ENCODE measurements at places on chromosomes 6 and 20.

DNA sequence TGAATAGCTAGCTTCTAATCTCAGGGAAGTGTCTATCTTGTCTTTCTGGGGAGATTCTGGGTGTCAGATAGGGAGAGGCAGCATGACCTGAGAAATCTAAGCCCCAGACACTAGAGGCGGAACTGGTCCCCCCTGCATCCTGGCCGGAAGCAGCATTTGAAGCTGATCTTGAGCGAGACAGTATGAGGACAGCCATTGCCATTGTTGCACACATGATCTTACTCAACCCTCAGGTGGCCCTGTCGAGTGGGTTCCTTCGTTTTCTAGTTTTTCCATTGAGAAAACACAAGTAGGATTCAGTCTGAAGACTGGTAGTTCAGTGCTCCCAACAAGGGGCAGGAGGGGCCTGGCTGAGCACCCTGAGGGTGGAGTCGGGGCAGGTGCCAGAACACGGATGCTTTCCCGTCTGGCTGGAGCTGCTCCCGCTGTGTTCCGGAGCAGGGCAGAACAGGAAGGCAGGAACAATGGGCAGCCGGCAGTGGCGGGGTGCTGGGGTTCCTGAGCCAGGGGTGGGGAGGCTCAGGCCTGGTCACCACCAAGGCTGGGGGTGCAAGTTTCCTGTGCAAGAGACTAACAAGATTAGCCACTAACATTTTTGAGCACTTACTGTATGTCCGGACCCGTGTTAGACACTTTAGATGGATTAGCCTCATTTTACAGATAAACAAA, 7.9 kb upstream of the SDCBP2 start:
- no peak for DNase-seq

GRCh38 chr6:43742285-43742684, 27.7 kb upstream of the VEGFA start:
- DNase-seq: no peak

- no peak for DNase-seq
These were observed 14.4 kb downstream of the ARMC2 start for GRCh38 chr6:108862479-108863191.

GRCh38 chr6:38305995-38306681, 333.6 kb downstream of the BTBD9 start:
- no peak for DNase-seq

- no peak for DNase-seq
These were observed 8.9 kb upstream of the MUC22 start for GRCh38 chr6:31001281-31001888.

DNA sequence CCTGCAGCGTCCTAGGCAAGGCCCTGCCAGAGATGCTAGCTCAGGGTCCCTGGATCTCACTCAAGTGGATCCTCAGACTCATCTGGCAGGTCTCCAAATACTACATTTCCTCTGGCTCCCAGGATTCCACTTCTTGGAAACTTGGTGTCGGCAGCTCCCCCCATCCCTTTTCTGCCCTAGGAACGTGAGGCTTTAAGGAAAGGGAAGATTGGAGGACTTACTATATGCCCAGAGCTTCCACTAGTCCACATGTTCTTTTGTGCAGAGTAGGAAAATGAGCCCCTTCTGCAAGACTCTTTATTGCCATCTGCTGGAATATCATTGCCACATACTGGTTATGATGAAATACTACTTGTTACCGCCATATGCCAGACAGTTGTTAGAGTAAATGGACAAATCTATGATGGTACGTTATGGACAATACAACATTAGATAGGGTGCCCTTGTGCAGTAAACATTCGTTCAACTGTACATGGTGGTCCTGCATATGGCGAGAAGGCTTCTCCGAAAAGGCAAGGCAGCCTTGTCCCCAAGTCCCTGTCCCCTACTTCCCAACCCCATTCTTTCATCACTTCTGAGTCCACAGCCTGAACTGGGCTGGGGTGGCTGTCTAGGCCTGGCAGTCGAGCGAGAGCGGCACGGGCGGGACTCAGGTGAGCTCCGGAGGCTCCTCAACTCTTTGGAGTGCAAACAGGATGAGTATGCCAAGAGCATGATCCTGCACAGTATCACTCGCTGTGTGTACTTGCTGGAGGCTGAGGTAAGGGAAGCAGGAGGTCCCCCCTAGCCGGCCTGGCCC, 780 bp downstream of the ARMC12 start:
- DNase-seq: no peak

- no peak for DNase-seq
These were observed 42.0 kb downstream of the RNF217 start for GRCh38 chr6:125004198-125004597.

DNA sequence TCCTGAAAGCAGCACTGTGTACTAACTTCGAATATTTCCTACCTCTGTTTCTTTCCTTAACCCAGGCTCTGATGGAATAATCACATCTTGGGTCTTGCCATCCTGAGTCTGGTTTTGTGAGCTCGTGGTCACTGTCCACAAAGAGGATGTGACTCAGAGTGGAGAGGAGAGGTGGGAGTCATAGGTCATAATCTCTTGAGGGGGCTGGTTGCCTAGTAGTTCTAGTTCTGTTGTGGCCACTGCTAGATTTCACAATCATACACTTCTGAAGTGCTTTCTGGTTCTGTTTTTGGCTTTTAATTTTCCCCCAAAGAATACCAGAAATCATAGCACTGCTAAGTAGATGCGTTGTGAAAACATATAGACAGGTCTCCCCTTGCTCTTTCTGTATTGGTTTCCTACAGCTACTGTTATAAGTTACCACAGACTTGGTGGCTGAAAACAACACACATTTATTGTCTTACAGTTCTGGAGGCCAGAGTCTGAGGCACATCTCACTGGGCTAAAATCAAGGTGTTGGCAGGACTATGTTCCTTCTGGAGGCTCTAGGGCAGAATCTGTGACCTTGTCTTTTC, 102.8 kb downstream of the NRSN1 start:
- no peak for DNase-seq

GRCh38 chr20:38931984-38932383, 5.8 kb downstream of the FAM83D start:
- no peak for DNase-seq

GRCh38 chr20:57413986-57414385, 22.8 kb downstream of the RBM38 start:
- DNase-seq: no peak

- peak; percentile 65 for DNase-seq
These were observed 45.8 kb downstream of the FOXP4 start for GRCh38 chr6:41591859-41592502.

- DNase-seq: no peak
These were observed 11.4 kb downstream of the SLC2A4RG start for GRCh38 chr20:63750807-63751470.

GRCh38 chr6:39599973-39600372, 125.2 kb downstream of the KIF6 start:
- DNase-seq: no peak

GRCh38 chr6:84667252-84668213, 96.9 kb downstream of the TBX18 start:
- DNase-seq: no peak

DNA sequence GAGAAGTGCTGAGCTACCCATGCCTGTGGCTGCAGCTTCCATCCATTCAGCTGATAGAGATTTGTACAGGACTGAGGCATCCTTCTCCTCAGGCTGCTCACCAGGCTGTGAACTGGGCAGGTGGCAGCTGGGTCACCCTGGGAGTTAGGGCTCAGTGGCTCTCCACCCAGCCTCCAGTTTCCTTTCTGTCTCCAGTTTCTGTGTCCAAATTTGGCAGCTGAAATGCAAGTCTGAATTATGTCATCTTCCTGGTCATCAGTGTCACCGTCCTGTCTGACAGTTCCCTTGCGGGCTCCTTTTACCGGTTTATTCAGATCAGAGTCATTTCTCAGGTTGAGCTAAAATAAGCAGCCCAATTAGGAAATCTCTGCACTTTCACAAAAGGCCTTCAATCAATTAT, 93.3 kb downstream of the EDN1 start:
- DNase-seq: no peak

- no peak for DNase-seq
These were observed 926 bp downstream of the PEX3 start for GRCh38 chr6:143451531-143451930.

DNA sequence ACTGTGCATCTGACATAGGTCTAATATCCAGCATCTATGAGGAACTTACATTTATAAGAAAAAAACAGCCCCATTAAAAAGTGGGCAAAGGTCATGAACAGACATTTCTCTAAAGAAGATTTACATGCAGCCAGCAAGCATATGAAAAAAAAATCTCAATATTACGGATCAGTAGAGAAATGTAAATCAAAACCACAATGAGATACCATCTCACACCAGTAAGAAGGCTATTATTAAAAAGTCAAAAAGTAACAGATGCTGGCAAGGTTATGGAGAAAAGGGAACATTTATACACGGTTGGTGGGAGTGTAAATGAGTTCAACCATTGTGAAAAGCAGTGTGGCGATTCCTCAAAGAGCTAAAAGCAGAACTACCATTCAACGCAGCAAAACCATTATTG, 13.1 kb downstream of the METTL24 start:
- no peak for DNase-seq

Data from stimulated activated CD4-positive, alpha-beta T cell treated with anti-CD3 and anti-CD28 coated beads, Interleukin-12 subunit alpha, Interleukin-12 subunit beta, amount 100 ng/mL, for 48 hours (primary cell).